ENCODE measurements at places on chromosomes 3 and 15.

GRCh38 chr15:43100971-43101370, 4.9 kb downstream of the UBR1 start:
- no peak for DNase-seq

DNA sequence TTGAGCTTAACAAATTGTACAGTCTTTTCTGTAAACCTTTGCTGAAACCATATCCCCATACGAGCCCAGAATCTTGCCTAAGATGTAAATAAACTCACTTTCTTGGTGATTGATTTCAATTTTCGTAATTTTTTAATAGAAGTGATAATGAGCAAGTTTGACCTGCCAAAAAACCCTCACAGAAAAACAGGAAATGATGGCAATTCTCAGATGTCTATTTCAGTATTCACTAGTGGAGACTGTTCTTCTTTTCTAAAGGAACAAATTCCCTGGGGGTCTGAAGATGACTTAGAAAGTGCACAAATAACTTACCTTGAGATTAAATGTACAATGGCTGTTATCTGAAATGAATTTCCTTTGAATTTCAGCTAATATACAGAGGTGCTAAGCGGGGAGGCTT, 116.5 kb upstream of the CMC1 start:
- DNase-seq = no peak

DNA sequence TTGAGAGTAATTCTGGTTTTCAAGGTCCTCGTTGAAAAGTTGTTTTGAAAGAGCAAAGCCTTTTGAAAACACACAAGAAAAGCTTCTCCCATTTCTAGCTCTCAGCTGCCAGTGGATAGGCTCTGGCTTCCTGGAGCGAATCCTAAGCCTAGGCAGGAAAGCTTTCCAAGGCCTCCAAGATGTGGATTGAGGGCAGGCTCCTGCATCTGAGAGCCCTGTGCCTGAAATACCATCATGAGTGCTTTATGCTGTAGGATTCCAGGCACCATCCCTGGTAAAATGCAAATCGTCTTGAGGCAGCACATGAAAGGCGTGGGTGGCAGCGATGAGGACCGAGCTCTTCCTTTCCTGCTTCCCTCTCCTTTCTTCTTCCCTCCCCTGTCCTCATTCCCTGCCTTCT, 60.7 kb upstream of the CORO2B start:
- DNase-seq = no peak

- DNase-seq = no peak
These were observed 60.8 kb downstream of the RIOX2 start for GRCh38 chr3:97911459-97911858.

DNA sequence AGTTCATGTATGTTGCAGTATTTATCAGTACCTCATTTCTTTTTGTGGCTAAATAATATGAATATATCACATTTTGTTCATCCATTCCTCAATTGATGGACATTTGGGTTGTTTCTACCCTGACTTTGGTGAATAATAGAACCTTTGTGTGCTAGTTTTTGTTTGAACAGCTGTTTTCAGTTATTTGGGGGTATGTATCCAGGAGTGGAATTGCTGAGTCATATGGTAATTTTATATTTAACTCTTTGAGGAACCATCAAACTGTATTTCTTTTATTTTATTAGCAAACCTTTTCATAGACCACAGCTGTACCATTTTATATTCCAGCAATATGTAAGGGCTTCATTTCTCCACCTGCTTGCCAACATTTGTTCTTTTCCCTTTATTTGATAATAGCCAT, 38.4 kb upstream of the RBM5 start:
- no peak for DNase-seq

- no peak for DNase-seq
These were observed 65.9 kb downstream of the GPR176 start for GRCh38 chr15:39854161-39854560.

DNA sequence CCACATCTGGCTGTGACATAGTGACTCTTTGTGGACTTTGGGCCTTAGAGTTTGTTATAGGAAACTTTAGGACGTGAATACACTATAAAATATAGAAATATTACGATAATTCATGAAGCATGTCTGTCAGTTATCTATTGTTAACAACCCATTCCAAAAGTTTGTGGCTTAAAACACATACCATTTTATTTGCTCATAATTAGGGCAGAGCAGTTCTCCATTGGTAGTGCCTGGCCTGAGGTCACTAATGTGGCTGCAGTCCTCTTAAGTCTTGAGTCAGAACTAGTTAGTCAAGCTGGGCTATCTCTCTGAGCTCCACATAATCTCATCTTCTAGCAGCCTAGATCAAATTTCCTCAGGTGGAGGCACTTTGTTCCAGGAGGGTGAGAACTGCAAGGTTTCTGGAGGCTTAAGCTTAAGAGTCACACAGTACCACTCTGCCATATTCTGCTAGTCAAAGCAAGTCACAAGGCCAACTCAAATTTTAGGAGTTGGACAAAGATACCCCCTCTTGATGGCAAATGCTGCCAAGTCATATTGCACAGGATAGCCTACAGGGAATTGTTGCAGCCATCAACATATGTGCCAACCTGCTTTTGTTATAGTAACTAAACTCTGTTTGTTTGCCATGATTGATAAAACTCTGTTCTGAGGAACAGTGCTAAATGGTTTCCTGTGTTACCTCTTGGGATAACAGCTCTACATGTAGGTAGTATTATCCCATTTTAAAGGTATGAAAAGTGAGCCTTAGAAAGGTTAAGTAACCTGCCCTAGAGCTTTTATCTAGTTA, 8.7 kb downstream of the ATXN7 start:
- no peak for DNase-seq

GRCh38 chr3:167967257-167968036, 128.3 kb downstream of the GOLIM4 start:
- no peak for DNase-seq

- DNase-seq = no peak
These were observed 147.0 kb upstream of the THRB start for GRCh38 chr3:24641628-24642027.

DNA sequence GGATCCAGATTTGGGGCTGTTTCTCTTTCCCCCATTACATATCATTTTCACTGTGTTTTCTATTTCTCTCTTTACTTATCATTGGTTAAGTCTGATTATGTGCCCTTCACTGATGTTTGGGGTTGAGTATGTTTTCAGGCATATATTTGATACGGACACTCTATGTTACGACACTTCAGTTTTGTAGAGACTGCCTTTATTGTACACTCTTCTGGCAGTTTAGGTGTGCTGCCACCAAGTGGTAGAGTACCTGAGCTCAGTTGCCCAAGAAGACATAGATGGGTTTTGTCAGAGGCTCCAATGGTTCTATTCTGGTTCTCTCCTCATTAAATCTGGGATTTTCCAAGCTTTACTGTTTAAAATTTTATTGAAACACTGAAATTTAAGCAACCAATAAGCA, 255.0 kb upstream of the ROPN1 start:
- DNase-seq = no peak

- no peak for DNase-seq
These were observed 42.9 kb downstream of the CCK start for GRCh38 chr3:42222942-42223693.

GRCh38 chr15:84969257-84969656, 12.4 kb upstream of the PDE8A start:
- DNase-seq = no peak

DNA sequence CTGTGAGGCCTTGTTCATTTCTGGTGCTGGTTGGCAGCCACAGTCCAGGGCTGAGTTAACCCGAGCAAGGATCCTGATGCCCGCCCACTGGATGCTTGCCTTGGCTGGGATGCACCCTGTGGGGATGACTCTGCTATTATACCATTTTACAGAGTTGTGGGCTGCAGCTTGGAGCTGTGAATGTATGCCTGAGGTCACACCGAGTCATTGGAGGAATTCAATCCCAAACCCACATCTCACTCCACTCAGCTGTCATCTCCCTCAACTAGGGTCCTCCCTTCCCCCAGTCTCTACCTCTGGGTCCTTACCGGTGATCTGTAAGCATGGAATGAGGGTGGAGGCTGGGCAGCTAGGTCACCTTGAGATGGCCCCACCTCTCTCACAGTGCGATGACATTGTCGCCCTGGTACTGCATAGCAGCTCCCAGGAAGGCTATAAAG, 22.1 kb downstream of the MAPKAPK3 start:
- DNase-seq = no peak

DNA sequence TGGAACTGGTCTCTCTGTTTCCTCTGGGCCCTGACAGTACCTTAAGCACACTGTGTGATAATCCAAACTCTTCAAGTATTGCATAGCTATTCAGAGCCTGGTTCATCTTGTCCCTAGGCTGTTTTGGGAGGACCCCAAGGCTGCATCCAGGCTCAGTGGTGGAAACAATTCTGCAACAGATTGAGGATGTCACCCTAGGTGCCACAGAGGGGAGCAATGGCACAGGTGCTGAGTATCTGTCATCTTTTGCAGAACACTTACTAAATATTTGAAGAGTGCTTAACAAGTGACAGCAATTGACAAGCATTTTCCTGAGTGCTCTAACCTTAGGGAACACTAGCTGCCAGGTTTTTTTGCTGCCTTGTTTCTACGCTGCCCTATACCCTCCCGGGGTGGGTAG, 27.8 kb downstream of the STARD5 start:
- DNase-seq = no peak

- DNase-seq = no peak
These were observed 218.8 kb downstream of the UBE2E2 start for GRCh38 chr3:23421811-23422516.

DNA sequence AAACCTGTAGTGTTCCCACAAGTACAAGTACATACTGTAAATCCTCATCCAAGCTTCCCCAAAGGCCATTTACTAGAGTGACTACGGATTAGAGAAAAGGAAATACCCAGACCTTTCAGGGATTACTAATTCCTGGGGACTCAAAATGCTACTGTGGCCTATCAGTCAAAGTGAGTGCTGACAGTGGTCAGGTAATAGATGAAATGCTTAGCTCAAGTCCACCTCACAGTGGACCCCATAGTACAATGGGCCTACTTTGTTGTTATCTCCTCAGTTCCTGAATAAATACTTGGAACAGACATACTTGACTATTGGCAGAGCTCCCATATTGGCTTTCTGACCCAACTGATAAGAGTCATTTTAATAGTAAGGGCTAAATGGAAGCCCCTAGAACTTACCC, 61.6 kb downstream of the MAP4 start:
- no peak for DNase-seq

DNA sequence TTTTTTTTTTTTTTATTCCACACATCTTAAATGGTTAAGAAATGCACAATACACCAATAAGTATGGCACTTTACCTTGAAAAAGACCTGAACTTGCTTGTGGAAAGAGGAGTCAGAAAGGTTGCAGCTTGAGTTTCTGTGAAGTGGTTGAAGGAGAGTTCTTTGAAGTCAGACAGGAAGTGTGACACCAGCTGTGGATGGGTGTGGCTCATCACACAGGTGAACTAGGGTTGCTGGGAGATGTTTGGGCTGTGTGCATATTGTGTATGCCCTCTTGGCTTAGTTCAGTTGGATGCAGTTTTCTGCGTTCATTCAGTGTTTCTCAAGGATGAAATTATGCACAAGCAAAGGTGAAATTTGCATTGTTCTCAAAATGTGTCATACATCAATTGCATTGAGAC, 6.3 kb downstream of the AEN start:
- no peak for DNase-seq

GRCh38 chr3:37836589-37836988, 25.1 kb upstream of the CTDSPL start:
- no peak for DNase-seq

DNA sequence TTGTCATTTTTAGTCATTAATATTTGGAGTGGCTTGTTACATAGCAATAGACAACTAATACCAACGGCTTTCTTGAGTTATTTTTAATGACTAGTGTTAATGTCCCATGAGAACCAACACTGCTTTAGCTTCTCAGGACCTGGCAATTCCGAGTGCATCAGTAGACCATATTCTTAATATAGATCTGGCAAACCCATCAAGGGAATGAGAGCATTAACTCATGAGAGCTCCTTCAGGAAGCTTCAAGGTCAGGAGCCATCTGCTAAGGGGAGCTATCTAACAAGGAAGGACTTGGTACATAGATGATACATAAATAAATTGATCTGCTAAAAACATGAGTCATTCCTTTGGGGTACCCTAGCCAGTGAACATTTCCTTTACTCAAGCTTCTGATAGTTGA, 122.6 kb upstream of the EPHA3 start:
- no peak for DNase-seq

DNA sequence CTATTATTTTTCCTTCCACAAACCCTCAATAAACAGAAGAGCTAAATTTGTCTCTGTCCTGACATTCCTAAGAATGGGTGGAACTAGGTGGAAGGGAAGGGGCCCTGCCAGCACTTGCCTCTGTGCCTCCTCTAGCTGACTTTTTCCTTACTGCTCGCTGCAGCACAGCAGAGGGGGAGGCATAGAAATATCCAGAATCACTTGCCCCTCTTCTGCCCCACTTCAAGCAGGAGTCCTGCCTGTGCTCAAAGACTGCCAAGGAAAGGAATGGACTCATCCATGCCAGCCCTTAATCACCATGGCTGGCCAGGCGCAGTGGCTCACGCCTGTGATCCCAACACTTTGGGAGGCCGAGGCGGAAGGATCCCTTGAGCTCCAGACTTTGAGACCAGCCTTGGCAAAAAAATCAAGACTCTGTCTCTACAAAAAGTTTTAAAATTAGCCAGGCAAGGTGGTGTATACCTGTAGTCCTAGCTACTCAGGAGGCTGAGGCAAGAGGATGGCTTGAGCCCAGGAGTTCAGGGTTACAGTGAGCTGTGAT, 51.8 kb downstream of the ADCY5 start:
- no peak for DNase-seq

- DNase-seq = no peak
These were observed 1.4 kb upstream of the FOXB1 start for GRCh38 chr15:60002528-60003218.

DNA sequence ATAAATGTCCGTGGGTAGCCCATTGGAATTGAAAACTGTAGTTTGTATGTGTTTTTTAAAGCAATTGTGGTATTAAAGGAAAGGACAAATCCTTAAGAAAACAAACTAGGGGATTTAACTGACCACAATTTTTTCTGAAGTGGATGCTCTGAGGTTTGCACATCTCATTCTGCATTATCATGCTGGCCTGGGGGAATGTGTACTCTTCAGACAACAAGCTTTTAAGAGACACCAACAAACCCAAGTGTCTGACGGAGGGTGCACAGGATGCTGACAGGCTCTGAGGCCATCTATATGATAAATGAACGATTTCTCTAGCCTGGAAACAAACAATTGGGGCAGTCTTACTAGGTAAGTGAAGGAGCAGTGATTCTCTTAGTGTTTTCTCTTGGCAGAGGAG, 9.1 kb downstream of the LINS1 start:
- no peak for DNase-seq

DNA sequence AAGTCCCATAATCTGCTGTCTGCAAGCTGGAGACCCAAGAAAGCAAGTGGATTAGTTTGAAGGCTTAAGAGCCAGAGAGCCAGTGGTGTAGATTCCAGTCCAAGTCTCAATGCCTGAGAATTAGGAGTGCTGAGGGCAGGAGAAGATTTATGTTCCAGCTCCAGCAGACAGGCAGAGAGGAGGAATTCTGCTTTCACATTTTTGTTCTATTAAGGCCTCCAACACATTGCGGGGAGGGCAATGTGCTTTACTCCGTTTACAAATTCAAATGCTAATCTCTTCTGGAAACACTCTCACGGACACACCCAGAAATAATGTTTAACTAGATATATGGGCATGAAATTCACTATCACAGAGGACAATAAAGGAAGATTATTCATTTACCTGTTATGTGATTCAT, 54.0 kb downstream of the DPH6 start:
- DNase-seq = no peak

Measured in hypothalamus (tissue), 51 donors.